ENCODE measurements at places on chromosomes 5 and 9.

DNA sequence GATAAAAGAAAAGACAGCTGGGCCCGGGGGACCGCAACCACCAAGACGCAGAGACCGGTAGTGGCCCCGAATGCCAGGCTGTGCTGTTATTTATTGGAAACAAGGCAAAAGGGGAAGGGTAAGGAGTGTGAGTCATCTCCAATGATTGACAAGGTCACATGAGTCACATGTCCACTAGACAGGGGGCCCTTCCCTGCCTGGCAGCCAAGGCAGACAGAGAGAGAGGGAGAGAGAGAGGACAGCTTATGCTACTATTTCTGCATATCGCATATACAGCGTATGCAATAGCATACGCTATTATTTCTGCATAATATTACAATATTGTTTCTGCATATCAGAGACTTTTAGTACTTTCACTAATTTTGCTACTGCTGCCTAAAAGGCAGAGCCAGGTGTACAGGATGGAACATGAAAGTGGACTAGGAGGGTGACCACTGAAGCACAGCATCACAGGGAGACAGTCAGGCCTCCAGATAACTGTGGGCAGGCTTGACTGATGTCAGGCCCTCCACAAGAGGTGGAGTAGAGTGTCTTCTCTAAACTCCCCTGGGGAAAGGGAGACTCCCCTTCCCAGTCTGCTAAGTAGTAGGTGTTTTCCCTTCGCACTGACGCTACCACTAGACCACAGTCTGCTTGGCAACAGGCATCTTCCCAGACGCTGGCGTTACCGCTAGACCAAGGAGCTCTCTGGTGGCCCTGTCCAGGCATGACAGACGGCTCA is 50.3 kb downstream of the RFX3 start:
- H3K4me3 ChIP-seq, result no peak overlapping the region

- no peak overlapping the region for H3K27ac ChIP-seq
- H3K27me3 ChIP-seq, result no peaks in the 10 kb centered on the region
- H3K36me3 ChIP-seq, result no peaks in the 10 kb centered on the region
- no peak for DNase-seq
- no peak overlapping the region for H3K4me3 ChIP-seq
Measured at GRCh38 chr5:163467682-163468081, 7.2 kb downstream of the HMMR start.

DNA sequence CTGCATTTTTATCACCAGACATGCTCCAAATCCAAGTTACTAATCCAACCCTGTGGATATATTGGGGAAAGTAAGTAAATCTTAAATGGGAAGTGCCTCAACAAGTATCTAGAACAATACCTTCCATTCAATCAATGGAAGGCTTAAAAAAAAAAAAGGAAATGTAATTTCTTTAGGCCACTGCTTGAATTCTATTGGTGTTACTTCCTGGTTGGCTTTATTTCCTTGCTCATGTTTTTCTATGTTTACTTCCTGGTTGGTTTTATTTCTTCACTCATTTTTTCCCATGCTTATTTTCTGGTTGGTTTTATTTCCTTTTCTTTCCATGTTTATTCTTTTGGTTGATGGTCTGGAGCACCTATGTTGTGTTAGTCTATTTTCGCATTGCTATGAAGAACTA is 363.9 kb downstream of the KDM4C start:
- no peak overlapping the region for H3K27ac ChIP-seq
- H3K27me3 ChIP-seq, result no peaks in the 10 kb centered on the region
- DNase-seq, result no peak
- H3K4me1 ChIP-seq, result no peaks in the 10 kb centered on the region
- H3K4me3 ChIP-seq, result no peak overlapping the region
- peaks cover 14% of the 10 kb centered on the region for H3K36me3 ChIP-seq

DNA sequence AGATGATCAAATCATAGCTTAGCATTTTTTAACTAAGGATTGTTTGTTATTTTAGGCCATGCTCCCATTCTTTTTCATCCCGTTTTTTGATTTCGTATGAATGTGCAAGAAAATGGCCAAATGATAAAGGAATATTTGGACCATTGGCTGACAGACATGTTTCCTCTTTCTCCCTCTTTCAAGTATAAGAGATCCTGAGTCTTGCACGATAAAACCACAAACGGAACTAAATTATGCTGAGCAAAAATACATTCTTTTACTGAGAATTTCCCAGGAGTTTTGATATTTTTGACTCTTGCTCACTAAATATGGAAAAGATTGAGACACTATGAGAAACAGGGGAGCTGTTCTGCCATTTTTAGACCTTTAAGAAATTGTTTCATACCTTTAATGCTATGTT is 90.4 kb upstream of the KLF9 start:
- H3K4me3 ChIP-seq, result no peak overlapping the region
- DNase-seq, result no peak

DNA sequence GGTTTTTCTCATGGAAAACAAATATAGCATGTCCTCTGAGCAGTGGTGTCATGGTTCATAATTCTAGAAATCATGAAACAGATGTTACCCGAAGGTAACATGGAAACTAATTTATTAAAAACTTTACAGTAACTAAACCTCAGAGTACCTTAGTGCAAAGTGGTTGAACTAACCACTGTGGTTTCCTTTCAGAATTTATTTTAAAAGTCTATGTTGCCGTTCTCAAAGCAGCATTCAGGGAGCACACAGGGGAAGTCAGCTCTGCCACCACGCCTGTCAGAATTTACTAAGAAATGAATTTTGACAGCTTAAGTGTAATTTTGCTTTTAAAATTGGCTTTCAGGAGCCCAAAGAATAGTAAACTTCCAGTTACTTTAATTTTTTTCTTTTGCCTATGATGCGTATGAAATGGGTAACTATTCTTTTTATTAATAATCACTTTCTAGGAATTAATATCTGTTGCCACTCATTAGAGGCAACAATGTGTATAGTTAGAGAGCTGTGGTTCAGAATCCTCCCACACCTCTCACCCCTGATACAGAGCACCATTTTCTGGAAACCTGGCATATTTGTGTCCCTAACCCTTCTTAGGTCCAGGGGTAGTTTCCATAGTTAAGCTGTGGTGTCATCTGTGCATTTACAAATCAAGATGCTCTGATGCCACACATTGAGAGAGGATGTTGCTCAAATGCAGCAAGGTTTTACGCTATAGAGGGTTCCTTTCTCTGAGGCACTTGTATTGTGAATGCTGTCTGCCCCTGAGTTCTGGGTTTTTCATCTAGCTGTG is 202.6 kb downstream of the ZSWIM6 start:
- DNase-seq, result no peak
- no peaks in the 10 kb centered on the region for H3K4me1 ChIP-seq
- H3K36me3 ChIP-seq, result peaks cover 14% of the 10 kb centered on the region
- no peak overlapping the region for H3K27ac ChIP-seq
- no peak overlapping the region for H3K4me3 ChIP-seq

DNA sequence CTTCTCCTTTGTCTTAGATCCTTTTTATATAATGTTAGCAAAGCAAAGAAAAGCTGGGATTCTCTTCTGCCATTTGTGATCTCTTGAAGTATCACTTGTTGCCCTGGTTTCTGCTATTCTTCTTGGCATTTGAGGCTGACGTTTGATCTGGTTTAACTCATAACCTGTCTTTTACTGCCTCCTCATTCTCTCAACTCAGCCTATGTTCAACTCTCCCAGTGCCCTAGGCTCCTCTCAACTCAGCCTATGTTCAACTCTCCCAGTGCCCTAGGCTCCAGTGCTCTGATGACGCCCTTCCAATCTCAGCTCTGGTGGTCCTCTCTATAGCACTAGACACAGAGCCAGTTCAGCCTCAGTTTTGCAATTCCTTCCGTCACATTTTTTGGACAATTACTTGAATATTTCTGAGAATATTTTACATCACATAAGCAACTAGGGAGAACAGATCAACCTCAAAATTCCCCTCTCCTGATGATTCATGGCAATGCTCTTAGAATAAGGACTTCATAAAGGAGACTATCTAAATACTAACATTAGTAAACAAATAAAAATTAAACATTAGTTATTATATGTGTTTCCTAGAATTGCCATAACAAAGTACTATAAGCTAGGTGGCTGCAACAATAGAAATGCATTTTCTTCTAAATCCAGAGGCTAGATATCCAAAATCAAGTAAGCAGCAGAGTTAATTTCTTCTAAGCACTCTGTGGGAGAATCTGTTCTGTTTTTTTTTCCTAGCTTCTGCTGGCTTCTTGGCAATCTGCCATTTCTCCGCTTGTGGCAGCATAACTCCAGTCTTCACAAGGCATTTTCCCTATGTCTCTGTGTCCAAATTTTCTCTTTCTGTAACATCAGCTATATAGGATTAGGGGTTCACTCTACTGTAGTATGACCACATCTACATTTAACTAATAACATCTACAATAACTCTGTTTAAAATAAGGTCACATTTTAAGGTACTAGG is 662.1 kb upstream of the FTMT start:
- no peaks in the 10 kb centered on the region for H3K36me3 ChIP-seq
- H3K27ac ChIP-seq, result no peak overlapping the region

DNA sequence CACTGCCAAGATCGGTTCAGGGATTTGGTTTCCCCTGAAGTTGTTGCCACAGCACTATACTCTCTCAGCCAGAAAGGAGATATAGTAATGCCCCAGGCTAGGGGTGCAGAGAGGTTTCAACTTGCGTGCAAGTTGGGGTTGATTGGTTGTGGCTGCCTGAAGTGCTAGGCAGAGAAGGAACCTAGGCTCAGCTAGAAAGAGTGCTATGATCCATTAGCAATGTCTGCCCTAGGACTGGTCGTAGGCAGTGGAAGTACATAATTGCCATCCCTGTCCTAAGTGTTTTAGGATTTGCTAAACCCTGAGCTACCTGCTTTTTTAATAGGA is 136.6 kb upstream of the SMIM23 start:
- H3K4me1 ChIP-seq, result no peaks in the 10 kb centered on the region
- no peak overlapping the region for H3K27ac ChIP-seq

- H3K4me1 ChIP-seq, result peaks cover 5% of the 10 kb centered on the region
- no peaks in the 10 kb centered on the region for H3K27me3 ChIP-seq
- H3K36me3 ChIP-seq, result peaks cover 16% of the 10 kb centered on the region
- no peak for DNase-seq
- no peak overlapping the region for H3K27ac ChIP-seq
- H3K4me3 ChIP-seq, result no peak overlapping the region
Measured at GRCh38 chr9:128115187-128116103, 12.1 kb downstream of the PTGES2 start.

Data from effector memory CD4-positive, alpha-beta T cell (primary cell).